ENCODE measurements at places on chromosomes 1 and 21.

GRCh38 chr1:8083739-8084484 lies 57.8 kb upstream of the ERRFI1 start:
- no peak for DNase-seq

DNA sequence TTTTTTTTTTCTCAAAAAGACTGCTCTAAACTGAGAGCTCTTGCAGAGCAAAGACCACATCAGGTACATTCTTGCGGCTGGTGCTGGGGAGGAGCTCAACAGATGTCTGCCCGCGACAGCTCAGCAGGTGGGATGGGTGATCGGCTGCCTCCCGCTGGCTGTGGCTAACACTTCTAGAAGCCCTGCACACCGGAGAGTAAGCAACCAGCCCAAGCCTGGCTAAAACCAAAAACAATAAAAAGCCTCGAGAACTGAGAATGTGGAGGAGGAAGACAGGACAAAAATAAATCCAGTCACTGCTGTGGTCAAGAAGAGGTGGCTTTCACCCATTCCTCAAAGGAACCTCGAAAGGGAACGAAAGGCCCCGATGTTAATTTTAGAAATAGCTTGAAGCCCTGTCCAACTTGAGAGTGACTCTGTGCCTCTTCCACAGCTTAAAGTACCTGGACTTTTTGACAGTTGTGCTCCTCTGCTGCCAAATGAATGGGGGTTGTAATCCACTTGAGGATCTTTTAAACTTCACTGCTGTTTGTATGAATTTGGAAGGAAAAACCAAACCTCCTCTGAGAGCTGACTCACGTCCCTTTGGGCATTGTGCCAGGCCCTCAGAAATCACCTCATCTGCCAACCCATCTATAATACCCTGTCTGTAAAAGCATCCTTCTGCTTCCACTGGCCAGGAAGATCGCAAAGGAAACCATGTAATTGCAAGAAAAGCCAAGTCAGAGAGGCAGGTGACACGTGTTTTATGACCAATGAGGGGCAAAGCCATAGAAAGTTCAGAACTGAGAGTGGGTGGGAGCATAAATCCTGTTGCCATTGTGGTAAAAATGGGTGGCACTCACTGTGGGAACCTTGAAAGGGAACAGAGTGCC lies 78.6 kb downstream of the KCNN3 start:
- peak; percentile 12 for DNase-seq

DNA sequence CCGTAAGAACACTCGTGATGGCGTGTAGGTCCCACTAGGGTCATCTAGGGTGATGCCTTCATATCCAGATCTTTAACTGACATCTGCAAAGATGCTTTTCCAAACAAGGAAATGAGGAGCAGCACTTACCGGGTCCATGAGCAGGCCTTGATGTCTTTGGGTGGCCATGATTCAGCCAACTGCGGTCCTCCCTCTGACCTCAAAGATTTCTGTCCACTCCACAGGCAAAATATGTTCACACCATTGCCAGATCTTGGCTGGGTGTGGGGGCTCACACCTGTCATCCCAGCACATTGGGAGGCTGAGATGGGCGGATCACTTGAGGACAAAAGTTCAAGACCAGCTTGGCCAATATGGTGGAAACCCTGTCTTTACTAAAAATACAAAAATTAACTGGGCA lies 18.2 kb downstream of the TRPM2 start:
- DNase-seq: no peak

DNA sequence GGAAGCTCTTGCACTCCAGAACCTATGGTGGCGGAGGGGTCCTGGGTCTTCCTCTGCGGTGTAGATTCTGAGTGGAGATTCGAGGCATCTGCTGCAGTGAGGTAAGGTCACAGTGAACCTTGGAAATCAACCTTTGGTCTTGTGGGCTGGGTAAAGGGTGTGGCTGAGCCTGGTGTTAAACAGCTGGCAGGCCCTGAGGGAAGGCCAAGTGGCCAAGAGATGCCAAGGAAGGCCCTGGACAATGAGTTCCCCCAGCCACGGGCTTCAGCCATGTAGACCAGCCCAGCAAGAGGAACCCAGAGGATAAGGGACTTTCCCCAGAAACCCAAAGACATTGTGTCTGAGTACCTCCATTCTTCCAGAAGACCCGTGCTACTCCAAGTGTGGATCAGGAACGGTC lies 137.2 kb upstream of the ETS2 start:
- no peak for DNase-seq

Measured in HS-27A (cell line).